Colonic mucosa (tissue), 4 donors: ENCODE measurements at places on chromosomes 16 and 17. TPM values are rescaled to one million over a fixed set of nuclear protein-coding genes. Genes with fewer than 3 reads are reported as not detected.

DNA sequence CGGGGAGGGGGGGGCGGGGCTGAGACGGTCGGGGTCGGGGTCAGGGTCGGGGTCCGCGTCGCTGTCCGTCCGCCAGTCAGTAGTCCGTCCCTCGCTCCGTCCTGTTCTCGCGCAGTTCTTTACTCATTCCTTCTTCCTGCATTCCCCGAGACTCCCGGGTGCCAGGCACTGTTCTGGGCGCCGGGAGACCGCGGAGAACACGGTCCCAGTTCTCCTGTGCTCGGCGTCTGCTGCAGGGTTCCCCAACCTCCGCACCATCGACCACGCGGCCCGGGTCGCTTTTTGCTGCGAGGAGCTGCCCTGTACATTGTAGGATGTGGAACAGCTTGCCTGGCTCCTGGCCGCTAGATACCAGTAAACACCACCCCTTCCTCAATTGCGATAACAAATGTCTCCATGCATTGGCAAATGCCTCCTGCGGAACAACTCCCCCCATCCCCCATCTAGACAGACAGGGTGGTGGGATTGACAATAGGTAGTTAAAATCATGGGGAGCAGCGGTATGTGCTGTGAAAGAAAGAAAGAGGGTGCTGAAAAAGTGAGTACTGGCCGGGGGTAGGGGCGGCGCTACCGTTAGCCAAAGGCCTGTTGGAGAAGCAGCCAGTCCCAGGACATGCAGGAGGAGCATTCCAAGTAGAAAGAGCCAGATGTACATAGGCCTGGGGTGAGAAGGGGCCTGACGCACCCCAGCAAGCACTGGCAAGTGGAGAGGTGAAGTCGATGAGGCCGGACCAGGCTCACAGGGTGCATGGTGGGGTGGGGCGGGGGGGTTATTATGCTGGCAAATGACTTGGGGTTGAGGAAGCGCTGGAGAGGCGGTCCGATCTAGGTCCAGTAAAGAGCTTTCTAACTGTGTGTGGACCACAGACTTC, 631 bp downstream of the TRAF7 start:
- DNase-seq: peak; percentile 39

GRCh38 chr16:87012954-87013938, 303.9 kb downstream of the C16orf95 start:
- no peak for DNase-seq

DNA sequence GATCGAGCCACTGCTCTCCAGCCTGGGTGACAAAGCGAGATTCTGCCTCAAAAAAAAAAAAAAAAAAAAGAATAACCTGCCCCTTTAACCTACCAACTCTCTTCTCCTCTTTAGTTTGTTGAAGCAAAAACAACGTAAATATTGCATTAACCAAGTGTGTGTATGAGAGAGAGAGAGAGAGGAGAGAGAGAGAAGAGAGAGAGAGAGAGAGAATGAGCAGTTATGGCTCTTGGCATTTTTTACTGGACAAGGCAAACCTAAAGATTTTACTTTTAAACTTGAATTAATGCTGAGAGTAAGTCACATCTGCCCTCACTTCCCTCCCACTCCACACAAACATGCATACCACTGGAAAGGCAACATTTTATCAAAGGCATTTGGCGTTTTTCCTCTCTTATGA, 3.0 kb upstream of the SLFN5 start:
- DNase-seq: no peak

- peak; percentile 29 for DNase-seq
Observed at GRCh38 chr17:45013021-45013997, 38.1 kb downstream of the DCAKD start.

DNA sequence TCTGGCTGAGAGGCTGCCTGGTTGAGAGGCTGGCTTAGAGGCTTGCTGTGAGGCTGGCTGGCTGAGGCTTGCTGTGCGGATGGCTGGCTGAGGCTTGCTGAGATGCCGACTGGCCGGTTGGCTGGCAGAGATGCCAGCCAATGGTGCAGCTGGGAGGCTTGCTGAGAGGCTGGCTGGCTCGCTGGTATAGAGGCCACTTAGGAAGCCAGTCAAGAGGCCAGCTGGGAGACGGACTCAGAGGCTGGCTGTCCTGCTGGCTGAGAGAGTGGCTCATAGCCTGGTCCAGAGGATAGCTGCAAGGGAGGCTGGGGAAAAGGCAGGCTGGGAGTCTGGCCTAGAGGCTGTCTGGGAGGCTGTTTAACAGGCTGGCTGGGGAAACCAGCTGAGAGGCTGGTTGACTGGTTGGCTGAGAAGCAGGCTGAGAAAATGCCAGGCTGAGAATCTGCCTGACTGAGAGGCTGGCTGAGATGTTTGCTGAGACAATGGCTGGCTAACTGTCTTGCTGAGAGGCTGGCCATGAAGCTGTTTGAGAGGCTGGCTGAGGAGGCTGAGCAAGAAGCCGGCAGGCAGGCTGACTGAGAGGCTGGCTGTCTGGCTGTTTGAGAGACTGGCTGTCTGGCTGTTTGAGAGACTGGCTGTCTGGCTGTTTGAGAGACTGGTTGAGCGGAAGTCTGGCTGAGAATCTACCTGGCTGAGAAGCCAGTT, 37.5 kb upstream of the ACSM2B start:
- no peak for DNase-seq

DNA sequence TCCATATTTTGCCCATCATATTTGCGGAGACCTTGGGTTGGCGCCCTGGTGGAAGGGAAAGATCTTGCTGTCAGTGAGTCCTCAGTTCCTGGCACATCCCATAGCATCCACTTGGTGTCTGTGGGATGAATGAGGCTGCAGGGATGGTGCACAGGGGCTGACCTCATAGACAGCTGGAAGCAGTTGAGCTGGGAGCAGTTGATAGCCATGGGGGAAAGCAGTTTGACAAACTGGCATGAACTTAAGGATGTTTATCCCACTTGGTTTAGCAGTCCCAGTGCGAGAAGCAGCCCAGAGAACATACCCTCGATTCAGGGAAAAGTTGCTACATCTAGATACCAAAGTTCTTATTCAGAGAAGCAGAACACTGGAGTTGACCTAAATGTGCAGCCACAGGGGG, 80.7 kb downstream of the SNX29 start:
- DNase-seq: no peak

- DNase-seq: no peak
Observed at GRCh38 chr16:65657071-65657494, 535.2 kb upstream of the CDH11 start.

- DNase-seq: no peak
Observed at GRCh38 chr16:28091656-28092055, 28.1 kb upstream of the GSG1L start.

DNA sequence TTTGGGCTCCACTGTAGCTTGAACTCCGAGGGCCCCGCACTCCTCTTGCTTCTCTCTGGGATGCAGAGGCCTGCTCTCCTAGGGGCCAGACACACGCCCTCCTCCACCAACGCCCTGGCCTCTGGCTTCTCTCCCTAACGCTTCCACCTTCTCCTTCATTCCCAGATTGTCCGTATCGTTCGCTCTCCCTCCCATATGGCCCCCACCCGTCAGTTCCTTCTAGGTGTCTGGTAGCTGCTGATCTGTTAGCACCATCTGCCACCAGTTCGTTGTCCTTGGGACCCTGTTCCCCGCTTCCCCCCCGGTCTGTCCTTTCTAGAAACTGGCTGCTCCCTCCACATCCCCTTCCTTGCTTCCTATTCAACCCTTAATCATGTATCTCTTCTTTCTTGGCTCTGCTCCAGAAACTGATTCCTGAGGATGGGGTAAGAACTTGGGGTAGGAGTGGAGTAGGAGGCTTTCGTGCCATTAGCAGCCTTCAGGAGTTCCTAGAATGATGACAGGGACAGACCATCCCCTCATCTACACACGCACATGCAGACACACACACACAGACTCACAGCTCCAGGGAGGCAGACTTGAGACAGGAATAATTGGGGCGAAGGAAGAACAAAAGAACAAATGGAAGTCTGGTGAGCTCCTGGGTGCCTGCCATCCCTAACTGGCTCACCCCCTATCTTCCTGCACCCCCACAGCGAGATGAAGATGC, 4.3 kb downstream of the ATP1B2 start:
- no peak for DNase-seq

GRCh38 chr17:19712436-19713004, 3.9 kb downstream of the SLC47A2 start:
- DNase-seq: peak; percentile 5

- peak; percentile 20 for DNase-seq
Observed at GRCh38 chr17:15185625-15185991, 79.5 kb downstream of the PMP22 start.

GRCh38 chr17:28748852-28749515, 5.2 kb downstream of the TRAF4 start:
- DNase-seq: no peak

DNA sequence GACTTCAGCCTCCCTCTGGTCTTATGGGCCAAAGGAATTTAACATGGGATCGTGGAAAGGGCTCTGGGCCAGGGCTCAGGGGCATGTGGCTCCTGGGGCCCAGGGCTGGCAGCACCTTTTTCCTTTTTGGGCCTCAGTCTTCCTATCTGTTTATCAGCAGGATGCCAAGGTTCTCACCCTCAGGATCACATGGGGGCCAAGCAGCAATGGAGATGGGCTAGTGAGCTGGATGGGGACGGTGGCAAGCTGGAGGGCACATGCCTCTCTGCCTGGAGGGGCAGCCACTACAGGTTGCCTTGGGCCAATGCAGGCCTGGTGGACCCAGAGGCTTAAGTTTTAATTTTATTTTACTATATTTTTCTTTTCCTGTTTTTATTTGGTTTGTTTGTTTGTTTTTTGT, 95.4 kb downstream of the CYLD start:
- DNase-seq: no peak

Gene CCL4
- total RNA-seq: 1.2 TPM

Gene RHBDL3
- 0.53 TPM for total RNA-seq

Gene KRT32
- total RNA-seq: not detected

Gene FN3K
- total RNA-seq: 46.9 TPM

Gene C1QL1
- 1.2 TPM for total RNA-seq

Gene TRAP1
- 75.0 TPM for total RNA-seq

Gene TP53TG3
- total RNA-seq: not detected

Gene P2RX5
- 1.5 TPM for total RNA-seq

Gene OR1A1
- not detected for total RNA-seq

Gene KRT31
- total RNA-seq: not detected
